ENCODE measurements at places on chromosomes 16 and 17.
A peak's percentile ranks its signal among the peaks of the same experiment; 100 is the strongest.

DNA sequence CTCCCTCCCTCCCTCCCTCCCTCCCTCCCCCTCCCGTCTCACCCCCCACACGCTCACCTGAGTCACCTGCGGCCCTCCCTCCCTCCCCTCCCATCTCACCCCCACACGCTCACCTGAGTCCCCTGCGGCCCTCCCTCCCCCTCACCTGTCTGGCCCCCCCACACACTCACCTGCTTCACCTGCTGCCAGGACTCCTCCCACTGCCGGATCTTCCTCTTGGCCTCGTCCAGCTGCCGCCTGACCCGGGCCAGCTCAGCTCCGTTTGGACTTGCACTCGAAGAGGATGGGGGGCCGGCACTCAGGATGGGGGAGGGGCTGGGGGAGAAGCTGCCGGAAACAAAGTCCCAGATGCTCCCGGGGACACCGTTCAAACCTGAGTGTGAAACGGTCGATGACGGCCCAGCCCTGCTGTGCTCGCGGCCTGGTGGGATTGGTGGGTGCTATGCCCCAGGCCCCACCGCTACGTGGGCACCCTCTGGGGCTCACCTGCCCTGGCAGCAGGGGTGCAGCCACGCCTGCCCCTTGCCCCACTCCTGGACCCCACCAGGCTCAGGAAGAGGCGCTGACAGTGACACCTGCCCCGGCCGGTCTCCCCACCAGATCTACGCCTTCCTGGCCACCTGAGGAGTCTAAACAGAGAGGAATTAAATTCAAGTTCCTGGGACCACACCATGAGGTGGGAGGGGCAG lies 15.9 kb downstream of the GNPTG start:
- no peak for DNase-seq

DNA sequence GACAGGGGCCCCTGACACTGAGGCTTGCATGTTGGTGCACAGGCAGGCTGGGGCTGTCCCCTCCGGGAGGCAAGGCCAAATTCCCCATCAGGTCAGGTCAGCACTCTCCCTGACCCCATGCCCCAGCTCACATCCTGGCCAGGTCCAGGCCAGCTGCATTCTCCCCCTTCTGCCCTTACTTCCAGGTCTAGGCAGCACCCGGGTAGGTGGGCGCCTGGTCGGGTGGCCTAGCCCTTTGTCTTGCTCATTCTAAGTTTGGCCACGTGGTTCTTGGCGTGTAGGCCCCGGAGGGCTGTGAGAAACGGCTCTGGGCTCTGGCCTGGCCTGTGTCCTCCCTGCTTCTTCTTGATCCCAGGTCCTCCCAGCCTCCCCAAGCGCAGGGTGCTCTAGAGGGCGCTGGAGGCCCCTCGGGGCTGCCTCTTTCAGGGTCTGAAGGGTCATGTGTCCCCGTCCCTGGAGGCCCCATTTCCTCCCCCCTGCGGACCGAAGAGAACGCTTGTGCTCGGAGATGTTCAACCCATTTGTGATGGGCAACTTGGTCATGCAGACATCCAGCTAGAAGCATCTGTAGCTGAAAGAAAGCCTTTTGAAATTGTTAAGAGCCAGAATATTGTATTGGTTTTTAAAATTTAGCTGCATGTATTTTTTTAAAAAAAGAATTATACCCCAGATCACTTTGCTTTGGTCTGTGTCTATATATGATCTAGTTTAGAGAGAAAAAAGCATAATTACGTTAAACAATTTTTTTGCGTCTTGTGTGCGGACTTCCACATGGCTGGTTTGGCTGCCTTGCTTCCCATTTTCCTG lies 6.7 kb downstream of the BAHCC1 start:
- DNase-seq = no peak

GRCh38 chr16:7124242-7124641 lies 208.4 kb upstream of the RBFOX1 start:
- DNase-seq = no peak

DNA sequence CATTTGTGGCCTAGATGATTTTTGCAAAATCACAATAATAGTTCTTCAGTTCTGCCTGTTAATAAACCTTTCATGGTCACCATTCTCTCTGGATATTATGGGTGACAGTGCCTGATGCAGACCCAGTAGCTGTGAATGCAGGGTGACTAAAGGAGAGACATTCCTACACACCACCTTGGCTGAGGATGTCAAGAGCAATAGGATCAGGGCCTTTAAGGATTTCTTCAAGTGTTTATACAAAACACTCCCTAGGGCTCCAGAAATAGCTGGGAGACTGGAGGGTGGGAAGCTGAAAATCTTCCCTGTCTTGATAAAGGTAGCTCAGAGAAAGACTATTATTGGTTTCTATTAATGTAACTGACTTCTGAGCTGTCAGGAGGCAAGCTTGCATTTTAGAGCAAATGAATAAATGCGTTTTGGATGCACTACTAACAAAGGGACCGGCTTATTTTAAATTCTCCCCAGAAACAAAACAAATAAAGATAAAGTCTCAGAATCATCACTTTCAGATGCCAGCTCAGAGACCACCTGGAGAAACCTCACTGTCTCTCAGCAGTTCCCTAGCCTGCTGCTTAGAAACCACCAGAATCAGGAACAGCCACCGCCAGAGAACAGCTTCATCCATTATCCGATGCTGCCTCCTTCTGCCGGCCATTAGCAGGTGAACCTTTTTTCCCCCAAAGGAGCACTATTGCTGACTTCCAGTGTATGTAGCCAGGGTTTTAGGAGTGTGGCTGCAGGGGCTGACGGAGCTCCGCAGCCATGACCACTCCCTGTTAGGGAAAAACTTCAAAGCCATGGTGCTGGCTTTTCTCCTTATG lies 171.4 kb upstream of the DYNLRB2 start:
- DNase-seq = no peak

DNA sequence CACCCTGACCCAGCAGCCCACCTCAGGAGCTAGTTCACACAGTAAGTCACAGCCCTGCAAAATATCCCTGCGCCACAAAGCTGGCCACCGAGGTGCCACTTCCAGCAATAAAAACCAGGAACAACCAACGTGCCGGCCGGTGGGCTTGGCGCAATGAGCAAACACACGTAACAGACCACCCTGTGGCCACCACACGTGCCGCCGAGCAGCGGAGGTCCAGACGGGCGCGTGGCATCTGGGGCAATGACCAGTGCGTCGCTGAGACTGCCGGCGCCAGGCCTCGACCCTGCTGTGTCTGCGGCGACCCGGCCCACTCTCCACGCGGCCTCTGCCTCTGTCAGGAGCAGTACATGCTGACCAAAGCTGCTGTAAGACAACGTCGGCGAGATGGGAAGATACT lies 31.5 kb downstream of the LMF1 start:
- DNase-seq = no peak

GRCh38 chr17:59521465-59522126 lies 43.8 kb upstream of the DHX40 start:
- peak; percentile 50 for DNase-seq

DNA sequence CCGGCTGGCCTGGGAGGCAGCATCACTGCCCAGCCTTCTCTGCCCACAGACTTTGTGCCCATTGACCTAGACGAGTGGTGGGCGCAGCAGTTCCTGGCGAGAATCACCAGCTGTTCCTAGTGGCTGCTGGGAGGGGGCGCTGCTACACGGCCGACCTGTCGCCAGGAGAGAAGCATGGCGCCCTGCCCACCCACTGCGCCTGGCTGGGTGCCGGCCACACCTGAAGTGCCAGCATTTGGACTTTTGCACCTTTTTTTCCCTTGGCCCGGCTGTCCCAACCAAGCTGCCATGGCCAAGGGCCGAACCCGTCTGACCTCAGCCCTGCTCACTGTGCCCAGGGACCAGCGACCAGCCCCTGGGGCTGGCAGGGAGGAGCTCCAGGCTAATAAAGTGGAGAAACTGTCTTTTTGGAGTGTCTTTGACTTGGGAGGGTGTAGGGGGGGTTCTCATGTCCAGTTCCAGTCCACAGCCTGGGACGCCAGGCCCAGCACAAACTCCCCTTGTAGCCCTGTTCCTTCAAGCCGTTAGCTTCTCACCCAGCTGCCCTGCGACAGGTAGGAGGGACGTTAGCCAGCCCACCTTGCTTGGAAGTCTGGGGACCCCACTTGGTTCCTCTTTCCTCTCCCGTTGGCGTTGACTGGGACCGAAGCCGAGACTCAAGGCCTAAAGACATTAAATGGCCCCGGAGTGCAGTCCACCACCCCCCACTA lies 939 bp upstream of the WDR90 start:
- DNase-seq = peak; percentile 57

GRCh38 chr17:28482551-28483199 lies 9.2 kb downstream of the SLC13A2 start:
- DNase-seq = no peak

- DNase-seq = no peak
Measured at GRCh38 chr16:57061084-57061905, 31.1 kb upstream of the CPNE2 start.

DNA sequence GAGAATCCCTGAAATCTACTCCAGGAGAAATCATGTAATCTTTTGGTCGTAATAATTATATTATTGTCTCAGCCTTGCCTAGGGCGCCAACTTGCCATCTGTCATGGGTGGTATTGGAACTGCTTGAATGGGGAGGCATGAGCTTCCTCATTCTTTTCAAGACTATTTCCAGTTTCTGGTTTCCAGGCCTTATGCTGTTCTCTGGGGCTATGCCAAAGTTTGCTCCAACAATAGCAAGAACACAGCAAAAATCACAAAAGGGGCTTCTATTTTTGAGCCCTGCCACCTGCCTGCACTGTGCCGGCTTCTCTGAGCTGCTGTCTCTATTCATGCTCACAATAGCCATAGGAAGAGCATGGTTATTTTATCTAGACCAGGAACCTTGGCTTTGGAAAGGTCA lies 111.7 kb downstream of the SPECC1 start:
- DNase-seq = no peak

DNA sequence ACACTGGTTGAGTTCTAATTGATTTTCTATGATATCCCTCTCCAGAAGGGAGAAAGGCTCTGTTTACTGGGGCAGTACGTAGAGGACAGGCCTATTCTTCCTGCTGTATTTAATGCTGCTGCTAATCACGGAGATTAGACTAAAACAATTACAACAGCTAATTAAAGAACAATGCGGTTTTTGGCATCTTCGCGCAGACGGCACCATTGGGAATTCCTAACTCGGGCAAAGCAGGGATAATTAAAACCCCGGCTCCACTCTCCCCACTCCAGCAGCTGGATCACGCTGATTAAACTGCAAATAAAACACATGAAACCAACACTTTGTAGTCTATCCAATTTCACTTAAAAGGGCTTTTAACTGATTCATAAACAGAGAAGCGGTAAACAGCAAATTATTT lies 147.6 kb downstream of the XYLT1 start:
- no peak for DNase-seq

DNA sequence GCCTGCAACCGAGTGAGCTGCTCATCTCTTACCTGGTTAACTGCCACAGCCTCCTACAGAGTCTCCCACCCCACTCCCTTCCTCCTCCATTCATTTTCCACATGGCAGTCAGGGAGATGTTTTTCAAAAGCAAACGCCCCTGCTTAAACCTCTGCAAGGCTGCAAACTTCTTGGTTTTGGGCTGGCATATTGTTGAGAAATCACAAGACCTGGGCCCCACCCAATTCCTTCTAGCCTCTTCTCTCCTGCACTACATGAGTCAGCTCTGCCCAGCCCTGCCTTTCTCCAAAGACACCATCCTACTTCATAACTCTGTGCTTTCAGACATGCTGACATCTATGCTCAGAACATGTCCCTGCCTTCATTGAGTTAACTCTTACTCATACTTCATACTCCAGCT lies 136.1 kb downstream of the SPACA3 start:
- no peak for DNase-seq

DNA sequence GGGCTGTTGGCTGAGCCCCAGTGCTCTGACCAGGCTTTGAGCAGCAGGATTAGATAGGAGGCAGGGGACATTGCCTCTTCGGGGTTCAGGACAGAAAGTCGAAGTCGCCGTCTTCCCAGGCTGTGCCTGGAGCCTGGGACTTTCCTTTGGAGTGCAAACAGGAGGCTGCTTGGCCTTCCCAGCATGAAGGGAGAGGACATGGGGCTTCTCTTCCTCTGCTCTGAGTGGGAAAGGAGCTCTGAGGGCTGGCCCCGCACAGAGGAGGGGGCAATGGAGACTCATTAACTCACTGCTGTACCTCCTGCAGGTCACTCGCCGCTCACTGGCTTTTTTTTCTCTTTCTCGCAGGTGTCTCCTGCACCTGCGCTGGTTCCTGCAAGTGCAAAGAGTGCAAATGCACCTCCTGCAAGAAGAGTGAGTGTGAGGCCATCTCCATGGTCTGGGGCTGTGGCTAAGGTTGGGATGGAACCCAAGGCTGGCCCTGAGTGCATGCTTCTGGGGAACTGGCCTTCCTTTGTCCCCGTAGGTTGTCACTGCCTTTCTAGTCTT lies 642 bp downstream of the MT1F start:
- DNase-seq = no peak

DNA sequence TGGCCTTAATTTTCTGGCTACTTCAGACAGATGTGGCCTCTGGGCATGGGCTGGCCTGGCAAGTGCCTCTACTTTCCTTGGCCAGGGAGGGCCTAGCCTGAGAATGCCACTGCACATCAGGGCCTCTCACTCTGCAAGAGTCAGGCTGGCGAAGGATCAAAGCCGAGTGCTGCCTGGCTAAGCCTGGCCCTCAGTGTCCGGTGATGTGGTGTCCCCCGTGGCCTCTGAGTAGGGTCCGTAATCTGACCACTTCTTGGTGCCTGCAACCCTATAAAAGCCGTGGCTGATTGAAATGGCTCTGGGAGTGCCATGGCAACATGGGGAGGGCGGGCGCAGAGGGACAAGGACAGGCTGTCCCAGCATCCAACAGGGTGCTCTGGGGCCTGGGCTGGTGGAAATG lies 30.2 kb downstream of the TBX4 start:
- DNase-seq = no peak

DNA sequence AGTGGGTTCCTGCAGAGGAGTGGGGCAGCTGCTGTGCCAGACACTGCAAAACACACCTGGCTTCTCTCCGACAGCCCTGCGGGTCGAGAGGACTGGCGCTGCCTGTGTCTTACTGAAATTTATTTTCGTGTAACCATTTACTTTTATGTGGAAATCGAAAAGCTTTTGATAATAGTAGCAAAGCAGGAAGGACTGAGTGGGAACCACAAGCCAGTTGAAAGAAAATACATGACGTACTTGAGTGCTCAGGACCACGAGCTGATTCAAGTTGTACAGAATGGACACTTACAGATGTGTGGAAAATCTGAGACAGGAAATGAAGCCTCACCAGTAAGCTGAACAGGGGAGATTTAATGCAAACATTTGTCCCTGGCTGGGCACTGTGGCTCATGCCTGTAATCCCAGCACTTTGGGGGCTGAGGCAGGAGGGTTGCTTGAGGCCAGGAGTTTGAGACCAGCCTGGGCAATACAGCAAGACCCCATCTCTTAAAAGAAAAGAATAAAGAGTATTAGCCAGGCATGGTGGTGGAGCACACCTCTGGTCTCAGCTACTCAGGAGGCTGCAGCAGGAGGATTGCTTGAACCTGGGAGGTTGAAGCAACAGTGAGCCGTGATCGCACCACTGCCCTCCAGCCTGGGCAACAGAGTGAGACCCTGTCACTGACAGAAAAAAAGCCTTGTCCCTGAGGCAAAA lies 11.3 kb upstream of the RPL13 start:
- no peak for DNase-seq

GRCh38 chr16:71526111-71526631 lies at the start of gene CHST4:
TSS of gene CHST4 (plus strand) at chr16:71526426. CDS start at chr16:71536678, 10,252 bp downstream.
- no peak for DNase-seq

All from GM18507 (cell line).